Activated CD4-positive, CD25-positive, alpha-beta regulatory T cell treated with anti-CD3 and anti-CD28 coated beads, Interleukin-2, amount 50 U/mL, for 16 hours (primary cell): ENCODE measurements at places on chromosomes 1 and 21.

- DNase-seq: no peak
These were observed 19.1 kb downstream of the CD101 start for GRCh38 chr1:117020526-117021156.

DNA sequence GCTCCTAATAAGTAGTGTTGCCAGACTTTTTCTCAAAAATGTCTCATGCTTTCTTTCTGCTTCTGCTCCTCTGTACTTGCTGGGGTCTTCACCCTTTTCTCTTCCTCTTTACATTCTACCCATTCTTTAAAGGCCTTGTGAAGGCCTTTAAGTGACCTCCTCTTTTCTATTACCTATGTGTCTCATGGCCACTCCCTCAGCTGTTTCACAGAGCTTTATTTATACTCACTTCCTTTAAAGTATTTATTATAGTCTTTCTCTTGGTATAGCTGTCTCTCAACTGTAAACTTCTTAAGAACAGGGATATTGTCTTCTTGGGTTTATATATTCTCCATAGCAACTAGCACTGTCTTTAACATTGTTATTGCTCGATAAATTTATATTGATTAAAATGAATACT lies 792 bp downstream of the GOLPH3L start:
- no peak for DNase-seq

GRCh38 chr1:192147696-192148095 lies 10.6 kb upstream of the RGS18 start:
- DNase-seq: no peak

DNA sequence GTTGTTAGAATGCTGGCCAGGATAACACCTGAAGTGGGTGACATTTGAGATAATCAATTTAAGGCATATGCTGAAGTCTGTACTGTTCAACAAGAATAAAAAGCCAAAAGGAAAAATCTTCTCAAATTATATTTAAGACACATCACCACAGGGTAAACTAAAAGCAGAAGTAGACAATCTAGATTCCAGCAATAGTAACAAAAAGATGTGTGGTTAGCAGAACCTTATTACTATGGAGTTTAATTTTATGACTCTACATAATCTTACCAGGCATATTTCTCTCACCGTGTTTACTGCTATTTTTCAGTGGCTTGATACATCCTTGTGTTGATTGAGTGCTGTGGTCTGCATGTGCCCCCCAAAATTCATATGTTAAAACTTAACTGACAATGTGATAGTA lies 300.4 kb upstream of the ZP4 start:
- no peak for DNase-seq

DNA sequence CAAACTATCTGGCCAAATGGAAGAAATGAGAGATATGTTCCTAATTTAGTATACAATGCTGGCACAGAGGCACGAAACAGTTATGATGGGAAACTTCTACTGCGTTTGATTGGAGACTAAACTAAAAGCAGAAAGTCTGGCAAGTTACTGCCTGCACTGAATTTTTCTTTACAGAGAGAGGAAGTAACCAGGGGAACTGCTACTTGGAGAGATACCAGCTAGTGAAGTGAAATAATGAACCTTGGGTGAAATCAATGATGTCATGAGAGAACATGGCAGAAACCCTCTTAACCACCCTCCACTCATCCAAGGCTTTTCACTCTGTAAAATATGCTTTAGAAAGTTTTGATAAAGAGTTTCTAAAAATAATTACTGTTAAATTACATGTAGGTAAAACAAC lies 29.3 kb downstream of the NIBAN1 start:
- no peak for DNase-seq
